ENCODE measurements at places on chromosomes 4 and X.
A peak's percentile ranks its signal among the peaks of the same experiment; 100 is the strongest.

GRCh38 chr4:3867403-3868100 lies 101.4 kb downstream of the ADRA2C start:
- no peak for DNase-seq

GRCh38 chr4:25160714-25161592 lies 704 bp upstream of the SEPSECS start:
- DNase-seq = no peak

GRCh38 chr4:146661367-146661766 lies 22.7 kb downstream of the POU4F2 start:
- DNase-seq = no peak

- DNase-seq = no peak
Observed at GRCh38 chr4:176137631-176138030, 57.8 kb downstream of the SPATA4 start.

DNA sequence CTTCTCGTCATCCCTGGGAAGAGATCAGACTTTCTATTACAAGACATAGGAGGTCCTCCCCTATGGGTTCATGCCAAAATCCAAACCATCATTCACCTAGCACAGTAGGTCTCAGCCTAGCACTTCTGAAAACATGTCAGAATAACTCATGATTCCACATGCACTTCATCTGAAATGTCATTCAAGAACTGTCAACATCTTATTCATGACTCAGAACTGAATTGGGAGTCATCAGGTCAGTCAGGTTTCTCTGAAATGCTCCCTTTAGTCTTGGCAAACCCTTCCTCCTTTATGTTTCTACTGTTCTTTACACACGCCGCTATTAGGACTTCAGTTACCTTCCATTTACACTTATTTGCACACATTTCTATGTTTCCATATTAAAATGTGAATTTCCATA lies 67.2 kb downstream of the ANTXR2 start:
- no peak for DNase-seq

DNA sequence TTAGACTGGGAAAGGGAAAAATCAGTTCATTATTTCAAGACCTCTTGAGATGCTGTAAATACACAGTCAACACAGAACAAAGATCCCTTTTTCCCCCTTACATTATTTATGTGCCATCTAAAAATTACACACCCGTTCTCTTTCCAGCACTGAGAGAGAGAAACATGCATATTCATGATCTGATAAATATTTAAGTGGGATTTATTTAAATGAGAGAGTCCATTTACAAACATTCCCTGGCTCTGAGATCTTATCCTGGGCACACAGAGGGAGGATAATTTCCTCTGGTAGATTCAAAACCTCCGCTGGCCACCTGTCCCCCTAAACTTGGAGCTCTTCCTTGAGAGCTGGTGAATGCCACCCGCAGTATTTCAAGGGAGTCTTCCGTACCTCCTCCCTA lies 88.6 kb downstream of the GRIA3 start:
- DNase-seq = no peak

DNA sequence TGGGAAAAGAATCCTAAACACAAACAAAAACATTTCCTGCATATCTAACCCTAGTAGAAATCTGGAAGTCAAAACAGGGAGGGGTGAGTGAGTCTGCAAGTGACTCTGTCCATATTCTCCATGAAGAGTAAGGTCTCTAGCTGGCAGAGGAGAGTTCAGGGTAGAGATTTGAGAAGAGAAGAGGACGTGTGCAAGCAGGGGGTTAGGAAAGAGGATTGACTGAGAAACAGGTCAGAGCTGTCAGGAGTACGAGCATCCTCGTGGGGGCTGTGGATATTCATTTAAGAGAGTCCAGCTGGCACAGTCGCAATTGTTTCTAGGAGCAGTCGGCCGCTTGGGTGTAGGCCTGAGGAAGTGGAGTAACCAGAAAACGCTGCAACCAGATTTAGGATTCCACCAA lies 27.9 kb downstream of the PROM1 start:
- no peak for DNase-seq

DNA sequence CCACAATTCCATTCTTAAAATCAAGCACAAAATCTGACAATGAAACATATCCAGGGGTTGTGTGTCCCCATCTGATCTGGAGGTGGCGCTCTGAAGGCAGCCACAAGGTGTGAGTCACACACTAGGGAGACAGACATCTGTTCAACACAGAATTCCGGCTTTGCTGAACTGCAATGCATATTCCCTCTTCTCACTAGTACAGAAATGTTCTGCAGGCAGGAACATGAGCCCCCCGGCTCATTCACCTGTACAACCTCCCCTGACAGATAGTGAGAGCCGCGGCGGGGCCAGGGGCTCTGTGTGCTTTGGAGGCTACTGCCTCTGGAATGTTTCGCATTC lies 41.9 kb downstream of the WDR1 start:
- DNase-seq = no peak

DNA sequence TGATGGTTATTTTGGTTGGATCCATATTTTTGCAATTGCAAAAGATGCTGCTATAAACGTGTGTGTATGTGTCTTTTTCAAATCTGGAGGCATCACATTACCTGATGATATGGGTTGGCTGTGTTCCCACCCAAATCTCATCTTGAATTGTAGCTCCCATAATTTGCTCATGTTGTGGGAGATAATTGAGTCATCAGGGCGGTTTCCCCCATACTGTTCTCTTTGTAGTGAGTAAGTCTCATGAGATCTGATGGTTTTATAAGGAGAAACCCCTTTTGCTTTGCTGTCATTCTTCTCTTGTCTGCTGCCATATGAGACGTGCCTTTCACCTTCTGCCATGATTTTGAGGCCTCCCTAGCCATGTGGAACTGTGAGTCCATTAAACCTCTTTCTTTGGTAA lies 33.4 kb downstream of the APOOL start:
- no peak for DNase-seq

DNA sequence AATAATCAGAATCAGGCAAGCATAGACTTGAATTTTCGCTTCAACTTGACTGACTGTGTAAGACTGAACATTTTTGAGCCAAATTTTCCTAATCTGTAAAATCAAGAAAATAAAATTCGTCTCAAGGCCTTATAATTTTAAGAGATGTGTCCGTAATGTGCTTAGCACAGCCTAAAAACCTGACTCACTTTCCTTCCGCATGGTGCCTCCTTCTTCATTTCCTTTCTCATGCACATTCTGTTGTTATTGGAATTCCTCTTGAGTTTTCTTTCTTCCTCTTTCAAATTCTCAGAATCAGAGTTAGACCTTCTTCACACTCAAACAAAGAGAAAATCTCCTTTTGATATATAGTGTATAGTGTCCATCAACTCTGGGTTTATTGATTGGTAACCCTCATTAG lies 208.9 kb upstream of the SLIT2 start:
- DNase-seq = no peak

GRCh38 chr4:41364876-41365275 lies 108.1 kb downstream of the UCHL1 start:
- no peak for DNase-seq

GRCh38 chr4:73729534-73730165 lies 10.7 kb upstream of the CXCL8 start:
- DNase-seq = no peak

DNA sequence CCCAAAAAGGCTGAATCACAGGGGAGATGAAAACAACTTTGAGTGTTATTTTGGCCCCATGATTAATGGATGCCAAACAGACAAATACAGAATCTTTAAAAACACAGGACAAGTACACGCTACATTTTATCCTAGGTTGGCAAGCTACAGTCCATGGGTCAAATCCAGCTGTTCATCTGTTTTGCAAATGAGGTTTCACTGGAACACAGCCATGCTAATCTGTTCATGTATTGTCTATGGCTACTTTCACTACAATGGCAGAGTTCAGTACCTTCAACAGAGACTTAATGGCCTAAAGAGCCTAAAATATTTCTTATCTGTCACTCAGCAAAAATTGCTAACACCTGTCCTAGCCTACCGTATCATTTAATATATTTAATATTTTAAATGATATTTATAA lies 1548.5 kb upstream of the IGFBP7 start:
- no peak for DNase-seq

DNA sequence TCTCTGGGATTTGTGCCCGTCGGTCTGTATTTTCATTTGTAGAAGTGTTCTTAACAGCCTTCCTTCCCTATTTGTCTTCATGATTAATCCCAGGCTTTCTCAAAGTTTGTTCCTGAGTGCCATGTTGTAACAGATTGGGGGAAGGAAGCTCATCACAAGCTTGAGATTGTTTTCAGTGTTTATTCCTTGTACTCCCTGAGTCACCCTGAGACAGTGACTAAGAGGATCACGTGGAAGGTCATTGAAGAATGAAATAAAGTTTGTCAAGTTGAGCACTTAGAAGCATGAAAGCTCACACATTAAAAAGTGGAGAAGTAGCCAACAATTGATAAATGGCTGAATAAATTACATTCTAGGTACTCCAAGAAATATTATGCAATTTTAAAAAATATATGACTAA lies 153.5 kb upstream of the FAM241A start:
- no peak for DNase-seq

- DNase-seq = no peak
Observed at GRCh38 chrX:136057567-136057966, 72.3 kb downstream of the SLC9A6 start.

DNA sequence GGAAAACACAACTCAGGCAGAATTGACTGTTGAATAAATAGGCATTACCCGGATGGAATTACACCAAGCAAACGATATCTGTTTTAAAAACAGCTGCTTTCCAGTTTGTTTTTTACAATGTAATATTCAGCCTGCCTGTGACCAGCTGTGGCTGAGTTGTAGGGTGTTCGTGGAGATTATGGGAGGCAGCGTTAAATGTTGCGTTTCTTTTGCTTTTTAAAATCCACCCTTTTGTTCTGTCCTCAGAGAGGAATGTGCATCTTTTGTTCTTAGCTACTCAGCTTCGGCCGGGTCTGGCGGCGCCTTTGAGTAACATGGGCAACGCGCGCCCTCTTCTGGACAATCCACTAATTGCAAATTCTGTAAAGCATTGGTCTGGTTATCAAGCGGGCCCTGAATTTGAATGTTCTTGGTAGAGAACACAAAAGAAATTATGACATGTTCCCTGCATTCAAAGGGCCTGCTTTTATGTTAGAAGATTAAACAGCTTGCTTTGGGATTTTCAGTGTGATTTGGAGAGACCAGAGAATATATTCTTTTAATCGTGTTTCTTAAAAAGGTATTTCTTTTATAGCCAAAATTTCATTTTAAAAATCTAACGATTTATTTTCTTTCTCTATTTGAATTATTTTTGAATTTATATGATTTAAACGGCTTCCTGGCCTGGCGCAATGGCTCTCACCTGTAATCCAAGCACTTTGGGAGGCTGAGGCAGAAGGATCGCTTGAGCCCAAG lies 76.3 kb upstream of the TRIM2 start:
- DNase-seq = peak; percentile 75

DNA sequence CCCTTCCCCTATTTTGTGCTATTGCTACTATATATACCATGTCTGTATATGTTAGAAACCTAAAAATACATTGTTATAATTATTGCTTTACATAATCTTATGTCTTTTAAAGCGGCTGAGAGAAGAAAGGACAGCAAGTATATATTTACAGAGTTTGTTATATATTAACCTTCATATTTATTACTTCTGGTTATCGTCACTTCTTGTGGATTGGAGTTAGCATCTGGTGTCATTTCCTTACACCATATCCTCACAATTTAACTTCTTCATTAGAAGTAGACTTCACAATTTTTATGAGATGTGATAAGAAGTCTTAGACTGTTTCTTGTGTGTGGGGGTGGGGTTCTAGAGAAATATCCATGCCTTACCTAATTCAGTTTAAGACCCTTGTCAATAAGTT lies 123.1 kb downstream of the ATXN3L start:
- DNase-seq = no peak

GRCh38 chr4:186201535-186202230 lies 10.3 kb downstream of the CYP4V2 start:
- DNase-seq = peak; percentile 29

GRCh38 chr4:145884775-145885174 lies 53.8 kb downstream of the ZNF827 start:
- no peak for DNase-seq

- no peak for DNase-seq
Observed at GRCh38 chr4:83929550-83929949, 393.6 kb downstream of the GPAT3 start.

- no peak for DNase-seq
Observed at GRCh38 chrX:154751203-154751668, 359 bp upstream of the GAB3 start.

DNA sequence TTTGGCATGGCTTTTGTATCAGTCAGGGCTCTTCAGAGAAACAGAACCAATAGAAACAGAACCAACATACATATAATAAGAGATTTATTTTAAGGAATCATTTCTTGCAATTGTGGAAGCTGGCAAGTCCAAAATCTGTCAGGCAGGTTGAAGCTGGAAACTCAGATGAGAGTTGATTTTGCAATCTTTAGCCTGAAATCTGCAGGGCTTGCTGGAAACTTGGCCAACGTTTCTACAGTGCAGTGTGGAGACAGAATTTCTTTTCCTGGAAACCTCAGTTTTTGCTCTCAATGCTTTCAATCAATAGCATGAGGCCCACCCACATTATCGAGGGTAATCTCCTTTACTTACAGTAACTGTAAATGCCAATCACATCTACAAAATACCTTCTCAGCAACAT lies 45.4 kb downstream of the COMMD8 start:
- DNase-seq = no peak

GRCh38 chrX:42028109-42028508 lies 104.8 kb upstream of the CASK start:
- DNase-seq = no peak

DNA sequence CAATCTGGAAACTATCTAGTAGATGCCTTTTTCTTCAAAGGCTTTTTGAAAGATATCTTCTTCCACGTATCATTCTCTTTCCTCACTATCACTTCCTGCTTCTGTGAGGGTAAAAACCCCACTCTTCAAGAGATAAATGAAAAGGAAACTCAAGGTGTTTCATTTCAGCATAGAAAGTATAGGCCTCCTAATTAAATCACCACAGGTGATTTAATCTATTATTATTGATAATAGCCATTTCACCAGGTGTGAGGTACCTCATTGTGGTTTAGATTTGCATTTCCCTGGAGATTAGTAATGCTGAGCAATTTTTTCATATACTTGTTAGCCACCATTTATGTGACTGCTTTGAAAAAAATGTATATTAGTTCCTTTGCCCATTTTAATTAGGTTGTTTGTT lies 92.0 kb upstream of the EMCN start:
- DNase-seq = no peak

DNA sequence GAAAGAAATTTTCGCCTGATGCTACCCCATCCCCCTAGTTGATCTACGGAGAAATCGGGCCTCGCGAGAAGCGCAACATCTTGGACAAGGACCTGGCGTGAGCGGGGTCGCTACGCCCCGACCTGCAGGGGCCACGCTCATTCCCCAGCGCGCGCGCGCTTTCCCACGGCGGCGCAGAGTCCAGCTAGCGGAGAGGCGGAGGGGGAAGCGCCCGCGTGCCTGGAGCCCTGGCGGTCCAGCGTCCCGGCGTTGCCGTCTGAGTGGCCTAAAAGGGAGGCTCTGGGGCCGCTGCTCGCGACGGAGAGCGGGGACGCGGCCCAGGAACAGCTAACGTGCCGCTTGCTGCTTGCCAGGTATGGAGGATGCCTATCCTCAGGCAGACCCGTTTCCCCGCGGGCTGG lies 6.0 kb upstream of the SOX3 start:
- no peak for DNase-seq

GRCh38 chr4:124868495-124868894 lies 156.0 kb upstream of the ANKRD50 start:
- DNase-seq = no peak

Measured in stimulated activated CD4-positive, alpha-beta T cell treated with anti-CD3 and anti-CD28 coated beads, Interleukin-4, amount 100 ng/mL, for 48 hours (primary cell).